ENCODE measurements at places on chromosomes 13 and 19.

DNA sequence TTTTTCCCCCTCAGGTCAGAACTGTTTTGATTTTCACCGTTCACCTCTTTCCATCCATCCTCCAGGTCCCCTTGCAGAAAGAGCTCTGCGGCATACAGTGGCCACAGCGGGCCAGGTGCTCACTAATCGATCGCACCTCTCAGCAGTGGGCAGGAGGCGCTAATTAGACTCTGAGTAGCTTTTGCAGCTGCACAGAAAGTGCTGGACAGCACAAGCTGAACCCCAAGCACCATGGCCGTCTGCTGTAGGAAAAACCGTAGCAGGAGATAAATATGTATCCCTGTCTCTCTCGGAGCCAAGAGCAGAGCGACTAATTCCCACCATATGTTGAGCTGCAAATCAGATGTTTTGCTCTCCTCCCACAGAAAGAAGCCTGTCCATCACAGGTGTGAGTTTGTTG lies 54.4 kb downstream of the PEX11G start:
- no peak for DNase-seq

DNA sequence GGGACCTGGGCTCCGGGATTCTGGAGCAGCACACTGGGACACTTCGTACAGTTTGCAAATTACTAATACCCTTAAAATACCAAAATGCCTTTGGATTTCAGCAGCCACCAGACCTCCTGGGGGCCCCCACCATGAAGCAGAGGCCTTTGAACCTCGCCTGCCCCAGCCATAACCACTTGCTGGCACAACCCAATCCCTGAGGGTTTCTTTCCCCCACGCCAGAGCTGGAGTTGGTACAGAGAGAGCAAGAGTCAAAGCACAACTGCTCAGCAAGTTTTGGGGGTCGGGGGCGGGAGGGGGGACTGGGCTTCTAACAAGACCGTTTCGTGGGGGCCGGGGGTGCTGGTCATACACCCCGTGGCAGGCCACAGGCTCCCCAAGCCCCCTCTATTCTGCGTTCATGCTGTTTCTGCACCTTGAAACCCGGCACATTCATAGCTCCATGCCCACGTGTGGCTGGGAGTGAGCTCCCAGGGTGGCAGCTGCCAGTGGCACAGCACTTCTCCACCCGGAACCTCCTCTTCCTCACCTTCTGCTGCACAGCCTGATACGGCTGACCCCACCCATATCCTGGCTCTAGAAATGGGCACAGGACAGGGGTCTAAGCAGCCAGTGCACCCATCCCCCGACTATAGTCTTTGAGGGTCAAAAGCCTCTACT lies 17.1 kb downstream of the PLEKHF1 start:
- DNase-seq, result no peak

DNA sequence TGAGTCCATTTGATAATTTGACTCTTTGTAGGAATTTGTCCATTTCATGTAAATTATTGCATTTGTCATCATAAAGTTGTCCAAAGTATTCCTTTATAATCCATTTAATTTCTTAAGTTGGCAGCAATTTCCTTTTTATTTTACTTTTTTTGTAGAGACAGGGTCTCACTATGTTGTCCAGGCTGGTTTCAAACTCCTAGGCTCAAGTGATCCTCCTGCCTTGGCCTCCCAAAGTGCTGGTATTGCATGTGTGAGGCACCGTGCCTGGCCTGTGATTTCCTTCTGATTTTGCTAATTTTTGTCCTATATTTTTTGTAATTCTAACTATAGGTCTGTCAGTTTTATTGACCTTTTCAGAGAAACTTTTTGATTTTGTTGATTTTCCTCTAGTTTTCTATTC lies 84.9 kb downstream of the URI1 start:
- no peak for DNase-seq

DNA sequence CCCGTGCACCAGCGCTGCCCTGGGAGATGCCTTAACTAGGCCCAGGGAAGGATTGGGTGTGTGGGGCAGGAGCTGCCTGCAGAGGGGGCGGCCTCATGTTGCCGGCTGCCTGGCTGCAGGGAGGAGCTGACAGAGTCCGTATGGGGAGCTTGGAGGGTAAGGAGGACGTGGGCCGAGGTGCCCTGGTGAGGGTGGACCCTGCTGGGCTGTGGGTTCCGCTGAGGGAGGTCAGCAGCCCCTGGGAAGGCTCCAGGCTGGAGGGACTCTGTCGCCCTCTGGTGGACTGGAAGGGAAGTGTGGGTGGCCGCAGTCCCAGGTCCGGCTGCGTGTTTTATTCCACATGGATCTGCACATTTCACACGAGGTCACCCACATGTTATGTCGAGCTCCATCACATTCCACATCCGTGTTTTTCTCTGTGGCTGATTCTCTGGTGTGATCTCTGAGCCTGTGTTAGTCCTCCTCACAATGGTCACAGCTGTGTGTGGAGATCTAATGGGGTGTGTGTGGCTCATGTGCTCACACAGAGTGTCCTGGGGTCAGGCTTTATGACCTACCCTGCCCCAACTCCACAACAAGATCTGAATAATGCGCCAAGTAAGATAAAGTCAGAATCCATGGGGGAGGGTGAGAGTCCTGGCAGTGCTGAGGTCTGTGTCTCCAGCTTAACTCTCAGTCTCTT lies 1.8 kb upstream of the CEACAM8 start:
- no peak for DNase-seq

- DNase-seq, result peak; percentile 5
Observed at GRCh38 chr19:35959040-35959967, 23.1 kb downstream of the LRFN3 start.

- DNase-seq, result no peak
Observed at GRCh38 chr13:23842406-23842805, 46.8 kb downstream of the MIPEP start.

DNA sequence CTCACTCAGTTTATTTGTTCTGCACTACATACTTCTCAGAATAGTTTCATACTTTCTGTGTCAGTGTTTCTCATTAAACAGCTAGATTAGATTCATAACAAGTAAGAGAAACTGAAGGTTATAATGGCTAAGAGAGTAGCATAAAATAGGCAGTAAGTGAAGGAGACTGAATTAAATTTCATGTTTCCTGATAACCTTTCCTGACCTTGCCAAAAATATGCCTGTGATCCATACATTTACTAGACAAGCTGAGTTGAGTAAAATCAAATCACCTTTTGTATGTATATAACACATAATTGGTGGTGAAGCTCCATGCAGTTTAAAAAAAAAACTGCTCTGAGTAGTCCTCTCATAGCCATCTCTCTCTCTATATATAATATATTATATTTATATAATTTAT lies 545.3 kb upstream of the PCDH20 start:
- DNase-seq, result no peak

GRCh38 chr19:13718733-13719132 lies 45.6 kb upstream of the MRI1 start:
- peak; percentile 87 for DNase-seq

- no peak for DNase-seq
Observed at GRCh38 chr13:58979851-58980250, 1183.9 kb downstream of the DIAPH3 start.

GRCh38 chr19:1399079-1399478 lies 2.3 kb downstream of the GAMT start:
- no peak for DNase-seq

DNA sequence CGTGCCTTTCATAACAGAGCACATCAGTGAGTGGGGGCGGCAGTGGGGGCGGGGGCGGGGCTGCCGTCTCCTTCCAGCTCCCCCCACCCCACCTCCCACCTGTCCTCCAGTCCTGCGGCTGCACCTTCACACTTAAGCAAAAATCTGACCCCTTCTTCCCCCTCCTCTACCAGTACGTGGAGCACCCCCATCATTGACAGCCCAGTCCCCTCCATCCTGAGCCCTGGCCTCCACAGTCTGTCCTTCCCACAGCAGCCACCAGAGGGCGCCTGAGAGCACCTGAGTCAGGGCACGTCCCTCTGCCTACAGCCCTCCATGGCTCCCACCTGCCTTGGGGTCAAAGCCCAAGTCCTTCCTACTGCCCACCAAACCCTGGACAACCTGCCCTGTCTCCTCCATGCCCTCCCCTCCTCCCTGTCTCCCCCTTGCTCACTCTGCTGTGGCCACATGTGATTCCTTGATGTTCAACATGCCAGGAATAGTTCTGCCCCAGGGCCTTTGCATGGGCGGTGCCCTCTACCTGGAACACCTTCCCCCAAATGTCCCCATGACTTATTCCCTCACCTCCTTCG lies 4.0 kb downstream of the EBI3 start:
- DNase-seq, result no peak

GRCh38 chr19:3370214-3370720 lies 3.9 kb downstream of the NFIC start:
- no peak for DNase-seq

DNA sequence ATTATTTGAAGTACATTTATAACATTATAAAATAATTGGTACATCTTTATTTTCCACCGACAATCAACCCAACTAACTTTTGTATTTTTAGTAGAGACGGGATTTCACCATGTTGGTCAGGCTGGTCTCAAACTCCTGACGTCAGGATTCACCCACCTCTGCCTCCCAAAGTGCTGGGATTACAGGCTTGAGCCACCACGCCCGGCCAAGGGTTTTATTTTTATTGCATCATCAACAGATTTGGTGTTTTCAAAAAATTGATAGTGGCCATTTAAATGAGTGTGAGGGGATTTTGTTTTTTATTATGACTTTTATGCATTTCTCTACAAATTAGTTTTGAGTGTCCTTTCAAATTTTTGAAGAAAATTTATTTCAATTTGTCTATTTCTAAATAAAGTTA lies 10.6 kb downstream of the ZNF726 start:
- no peak for DNase-seq

GRCh38 chr19:50401605-50402450 lies 16.9 kb upstream of the SPIB start:
- no peak for DNase-seq
